ENCODE measurements at places on chromosomes 7 and 10. TPM values are rescaled to one million over a fixed set of nuclear protein-coding genes. Genes with fewer than 3 reads are reported as not detected.

CRTAC1 gene
- total RNA-seq, result not detected

VPS37D gene
- 3.6 TPM for total RNA-seq

GNGT1 gene
- total RNA-seq, result 0.61 TPM

UCN3 gene
- total RNA-seq, result not detected

- no peak for DNase-seq
These were observed 45.7 kb downstream of the CROT start for GRCh38 chr7:87391020-87391701.

GRCh38 chr10:91907914-91908336, 1.4 kb downstream of the FGFBP3 start:
- no peak for DNase-seq

DNA sequence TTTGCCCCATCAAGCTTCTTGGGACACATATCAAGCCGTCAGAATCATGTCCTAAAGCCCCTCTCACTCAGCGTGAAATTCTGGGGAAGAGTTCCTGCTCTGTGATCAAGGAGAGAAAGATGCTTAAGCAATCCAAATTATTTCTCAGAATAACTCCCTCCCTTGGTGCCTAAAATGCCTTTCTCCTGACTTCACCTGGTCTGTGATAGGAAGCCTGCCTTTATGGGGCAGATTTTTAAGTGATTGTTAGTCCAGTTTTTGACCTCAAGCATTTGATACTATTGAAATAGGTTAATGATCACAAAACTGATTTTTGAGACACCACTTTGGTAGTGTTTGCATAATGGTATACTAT, 76.4 kb upstream of the MAGI2 start:
- DNase-seq, result no peak

DNA sequence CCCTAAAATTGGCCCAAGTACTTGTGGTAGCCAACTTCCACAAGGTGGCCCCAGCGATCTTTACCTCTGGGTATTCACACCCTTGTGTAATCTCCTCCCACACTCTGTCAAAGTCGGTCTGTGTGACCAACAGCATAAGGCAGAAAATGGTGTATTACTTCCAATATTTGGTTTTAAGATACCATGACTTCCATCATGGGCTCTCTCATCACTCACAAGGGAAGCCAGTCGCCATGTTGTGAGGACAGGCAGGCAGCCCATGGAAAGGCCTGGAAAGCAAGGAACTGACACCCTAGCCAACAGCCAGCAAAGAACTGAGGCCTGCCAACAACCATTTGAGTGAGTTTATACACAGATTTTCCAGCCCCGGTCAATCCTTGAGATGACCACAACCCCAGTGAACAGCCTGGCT, 91.0 kb upstream of the KMT2E start:
- peak; percentile 82 for DNase-seq

DNA sequence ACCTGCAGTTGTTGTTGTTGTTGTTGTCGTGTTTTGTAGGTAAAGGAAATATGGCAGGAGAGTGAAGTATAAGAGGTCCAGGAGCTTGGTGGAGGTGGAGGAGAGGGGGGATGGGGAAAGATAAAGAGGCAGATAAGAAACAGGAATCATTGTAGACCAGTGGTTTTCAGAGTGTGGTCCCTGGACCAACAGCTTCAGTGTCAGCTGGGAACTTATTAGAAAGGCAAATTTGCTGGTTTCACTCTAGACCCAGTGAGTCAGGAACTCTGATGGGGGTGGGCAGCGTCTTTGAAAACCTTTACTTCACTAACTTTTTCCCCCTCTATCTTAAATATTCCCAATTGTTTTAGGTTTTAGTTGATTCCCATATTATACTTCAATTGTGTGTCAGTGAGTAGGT, 241.5 kb downstream of the AUTS2 start:
- no peak for DNase-seq

- DNase-seq, result no peak
These were observed 385.3 kb downstream of the ETV1 start for GRCh38 chr7:13604178-13604577.

- DNase-seq, result no peak
These were observed 2.5 kb downstream of the HSPB1 start for GRCh38 chr7:76304888-76305375.

DNA sequence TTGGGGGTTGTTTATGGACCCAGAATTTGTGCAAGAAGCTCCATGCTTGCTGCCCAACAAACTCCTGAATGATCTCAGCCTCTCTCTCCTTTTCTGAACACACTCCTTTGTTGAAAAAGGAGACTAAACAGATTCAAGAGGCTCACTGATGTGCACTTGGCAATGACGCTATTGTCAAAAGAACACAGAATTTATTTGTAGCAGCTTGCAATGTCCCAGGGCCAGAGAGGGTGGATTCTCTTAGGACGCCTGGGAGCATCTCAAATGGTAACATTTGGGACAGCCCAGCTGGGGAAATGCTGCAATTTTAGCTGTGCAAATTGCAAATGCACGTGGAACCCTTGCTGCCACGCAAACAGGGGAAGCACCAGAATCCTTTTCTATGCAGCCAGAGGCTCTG, 79.9 kb downstream of the GPR26 start:
- DNase-seq, result no peak

DNA sequence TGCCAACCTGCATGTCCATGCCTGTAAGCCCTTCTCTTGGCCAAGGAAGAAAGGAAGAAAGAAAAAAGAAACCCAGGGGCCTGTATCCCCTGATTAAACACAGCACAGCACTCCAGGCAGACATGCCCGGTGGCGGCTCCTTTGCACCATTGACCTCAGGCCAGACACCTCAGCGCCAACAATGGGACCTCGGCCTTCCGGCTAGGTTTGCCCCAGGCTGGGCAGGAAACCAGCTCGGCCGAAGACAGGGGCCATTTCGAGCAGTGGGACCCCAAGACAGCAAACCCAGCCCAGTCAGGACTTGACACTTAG, 2.8 kb downstream of the HOXA10 start:
- DNase-seq, result no peak

DNA sequence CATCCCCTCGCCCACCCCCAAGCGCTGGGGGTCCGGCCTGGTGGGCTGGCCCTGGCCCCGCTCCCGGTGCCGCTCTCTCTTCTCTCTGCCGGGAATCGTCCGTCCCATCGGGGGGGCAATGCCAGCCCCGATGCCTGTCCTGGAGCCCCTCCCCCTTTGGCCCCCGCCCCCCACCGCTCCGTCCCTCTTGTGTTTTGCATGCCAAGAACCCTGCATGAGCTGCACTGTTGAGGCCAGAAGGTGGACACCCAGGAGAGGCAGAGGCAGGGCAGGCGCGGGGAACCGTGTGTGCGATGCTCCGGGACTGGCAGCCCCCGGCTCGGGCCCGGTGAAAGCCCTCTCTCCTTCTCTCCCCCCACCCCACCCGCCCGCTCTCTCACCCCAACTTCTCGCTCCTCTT, 22.1 kb upstream of the HSPB1 start:
- DNase-seq, result no peak

- no peak for DNase-seq
These were observed 16.4 kb upstream of the ZNF32 start for GRCh38 chr10:43665054-43665453.

DNA sequence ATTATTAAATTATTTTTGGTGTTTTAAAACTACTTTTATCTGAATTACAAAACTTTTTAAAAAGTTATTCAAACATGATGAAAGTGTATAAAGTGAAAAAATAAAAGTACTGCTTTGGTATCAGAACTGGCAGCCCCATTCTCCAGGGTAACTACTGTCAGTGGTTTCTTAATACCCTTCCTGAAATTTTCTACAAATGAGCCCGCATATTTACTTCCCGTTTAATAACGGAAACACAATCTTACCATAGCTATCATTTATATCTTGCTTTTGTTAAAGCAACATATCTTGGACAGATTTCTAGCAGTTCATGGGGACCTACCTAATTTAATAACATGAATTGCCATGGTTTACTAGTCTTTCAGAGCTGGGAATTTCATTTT, 249.9 kb downstream of the RNLS start:
- no peak for DNase-seq

- DNase-seq, result no peak
These were observed 31.4 kb downstream of the CPXM2 start for GRCh38 chr10:123860209-123860608.

DNA sequence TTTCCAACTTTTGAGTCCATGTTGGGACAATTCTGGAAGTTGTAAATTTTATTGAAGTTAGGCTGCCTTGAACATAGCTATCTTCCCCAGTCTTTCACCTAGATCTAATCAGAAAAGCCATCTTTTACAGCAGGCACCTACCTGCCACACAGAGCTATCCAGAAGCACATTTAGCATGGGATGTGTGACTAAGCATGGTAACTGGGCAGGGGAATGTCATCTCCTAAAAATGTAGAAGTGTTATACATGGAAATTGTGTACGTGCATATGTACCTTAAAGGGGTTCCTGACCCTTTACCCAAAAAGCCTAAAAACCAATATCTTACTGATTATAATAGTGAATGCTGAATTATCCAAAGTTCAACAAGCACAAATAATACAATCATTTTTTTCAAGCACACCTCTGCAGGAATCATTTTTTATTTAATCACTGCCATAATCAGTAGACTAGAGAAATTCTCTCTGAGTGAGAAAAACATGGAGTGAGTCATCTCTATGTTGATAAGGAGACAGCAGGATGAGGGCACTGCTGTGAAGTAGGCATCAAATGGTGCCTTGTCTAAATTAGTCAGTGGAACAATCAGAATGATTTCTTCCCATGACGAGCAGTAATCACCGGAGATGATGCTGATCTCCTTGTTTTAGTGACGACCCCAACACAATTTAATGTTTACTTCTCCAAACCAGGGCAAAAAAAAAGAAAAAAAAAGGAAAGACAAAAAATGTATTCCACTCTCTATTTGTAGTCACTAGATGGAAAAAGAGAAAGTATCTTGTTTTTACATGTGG, 75.9 kb downstream of the SORBS1 start:
- no peak for DNase-seq
